NCI-H1417 treated with DMSO at 0.1 percent for 48 hours (cell line): ENCODE measurements at places on chromosomes 2 and 18.
A peak's percentile ranks its signal among the peaks of the same experiment; 100 is the strongest.

DNA sequence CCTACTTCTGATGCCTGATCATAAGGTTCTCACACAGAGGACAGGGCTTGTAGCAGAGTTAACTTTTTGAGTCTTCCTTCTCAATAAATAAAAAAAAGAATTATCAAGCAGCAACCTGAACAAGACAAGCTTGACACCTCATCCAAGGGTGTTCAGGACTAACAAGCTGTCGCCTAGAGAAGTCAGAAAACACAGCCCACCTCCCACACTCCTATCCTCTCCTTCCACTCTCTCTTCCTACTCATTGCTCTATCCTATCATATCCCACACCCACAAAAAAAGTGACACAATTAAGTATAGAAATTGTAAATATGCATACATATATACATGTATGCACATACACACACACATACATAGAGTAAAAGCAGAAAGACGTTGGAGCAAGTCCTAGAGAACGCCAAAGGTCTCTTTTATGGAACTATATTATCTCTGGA is 5.4 kb downstream of the NBAS start:
- no peak for DNase-seq

DNA sequence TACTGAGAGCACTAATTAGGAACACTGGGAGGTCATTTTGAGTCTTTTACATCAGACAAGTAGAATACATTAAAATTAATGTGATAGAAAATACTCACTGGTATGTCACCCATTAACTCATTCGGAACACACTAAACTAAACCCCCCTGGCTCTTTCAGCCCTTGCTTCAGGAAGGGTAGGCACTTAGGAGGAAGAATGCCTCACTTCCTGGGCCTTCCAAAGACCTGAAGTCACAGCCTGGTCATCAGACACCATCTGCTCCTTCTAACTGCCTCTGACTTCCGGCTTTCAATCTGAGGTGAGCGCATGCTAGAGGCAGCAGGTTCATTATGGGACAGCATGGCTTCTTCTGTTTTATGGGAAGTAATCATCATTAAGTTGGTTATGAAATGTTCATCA is 451.4 kb downstream of the PID1 start:
- DNase-seq: no peak

GRCh38 chr2:86223140-86223926 is 24.1 kb downstream of the MRPL35 start:
- no peak for DNase-seq

DNA sequence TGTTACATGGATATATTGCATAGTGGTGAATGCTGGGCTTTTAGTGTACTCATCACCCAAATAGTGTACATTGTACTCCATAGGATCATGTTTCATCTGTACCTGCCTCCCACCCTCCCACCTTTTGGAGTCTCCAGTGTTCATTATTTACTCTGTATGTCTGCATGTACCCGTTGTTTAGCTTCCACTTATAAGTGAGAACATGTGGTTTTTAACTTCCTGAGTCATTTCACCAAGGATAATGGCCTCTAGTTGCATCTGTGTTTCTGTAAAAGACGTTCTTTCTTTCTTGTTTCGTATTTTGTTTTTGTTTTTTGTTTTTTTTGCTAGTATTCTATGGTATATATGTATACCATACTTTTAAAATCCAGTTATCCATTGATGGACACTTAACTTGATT is 107.5 kb downstream of the MSTN start:
- no peak for DNase-seq

GRCh38 chr2:65057391-65058052 is 1.3 kb downstream of the CEP68 start:
- no peak for DNase-seq

DNA sequence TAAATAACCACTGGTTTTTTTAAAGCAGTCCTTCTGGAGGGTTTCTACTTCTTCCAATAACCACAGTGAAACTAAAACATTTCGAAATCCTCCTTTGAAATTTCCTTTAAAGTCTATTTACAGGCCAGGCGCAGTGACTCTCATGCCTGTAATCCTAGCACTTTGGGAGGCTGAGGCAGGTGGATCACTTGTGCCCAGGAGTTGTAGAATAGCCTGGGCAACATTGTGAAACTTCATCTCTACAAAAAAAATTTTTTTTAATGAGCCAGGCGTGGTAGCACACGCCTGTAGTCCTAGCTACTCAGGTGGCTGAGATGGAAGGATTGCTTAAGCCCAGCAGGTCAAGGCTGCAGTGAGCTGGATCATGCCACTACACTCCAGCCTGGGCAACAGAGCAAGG is 15.2 kb downstream of the KIDINS220 start:
- no peak for DNase-seq

GRCh38 chr18:53544917-53545316 is 679.6 kb downstream of the MBD2 start:
- no peak for DNase-seq

DNA sequence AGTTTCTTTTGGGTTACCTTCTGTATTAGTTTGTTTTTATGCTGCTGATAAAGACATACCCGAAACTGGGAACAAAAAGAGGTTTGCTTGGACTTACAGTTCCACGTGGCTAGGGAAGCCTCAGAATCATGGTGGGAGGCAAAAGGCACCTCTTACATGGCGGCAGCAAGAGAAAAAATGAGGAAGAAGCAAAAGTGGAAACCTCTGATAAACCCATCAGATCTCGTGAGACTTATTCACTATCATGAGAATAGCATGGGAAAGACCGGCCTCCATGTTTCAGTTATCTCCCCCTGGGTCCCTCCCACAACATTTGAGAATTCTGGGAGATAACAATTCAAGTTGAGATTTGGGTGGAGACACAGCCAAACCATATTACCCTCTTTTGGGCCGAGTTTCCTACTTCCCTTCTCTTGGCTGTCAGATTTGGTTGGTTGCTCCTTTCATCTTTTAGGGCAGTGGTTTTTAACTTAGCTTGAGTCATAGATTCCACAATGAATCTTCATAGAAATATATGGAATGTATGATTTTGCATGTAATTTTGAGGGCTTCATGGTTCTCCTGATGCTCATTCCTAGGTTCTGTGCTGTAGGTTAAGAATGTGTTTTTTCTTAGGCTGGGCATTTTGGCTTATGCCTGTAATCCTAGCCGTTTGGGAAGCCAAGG is 44.2 kb downstream of the CEP192 start:
- DNase-seq: no peak

- peak; percentile 9 for DNase-seq
Measured at GRCh38 chr2:241774419-241775222, 2.0 kb upstream of the GAL3ST2 start.

DNA sequence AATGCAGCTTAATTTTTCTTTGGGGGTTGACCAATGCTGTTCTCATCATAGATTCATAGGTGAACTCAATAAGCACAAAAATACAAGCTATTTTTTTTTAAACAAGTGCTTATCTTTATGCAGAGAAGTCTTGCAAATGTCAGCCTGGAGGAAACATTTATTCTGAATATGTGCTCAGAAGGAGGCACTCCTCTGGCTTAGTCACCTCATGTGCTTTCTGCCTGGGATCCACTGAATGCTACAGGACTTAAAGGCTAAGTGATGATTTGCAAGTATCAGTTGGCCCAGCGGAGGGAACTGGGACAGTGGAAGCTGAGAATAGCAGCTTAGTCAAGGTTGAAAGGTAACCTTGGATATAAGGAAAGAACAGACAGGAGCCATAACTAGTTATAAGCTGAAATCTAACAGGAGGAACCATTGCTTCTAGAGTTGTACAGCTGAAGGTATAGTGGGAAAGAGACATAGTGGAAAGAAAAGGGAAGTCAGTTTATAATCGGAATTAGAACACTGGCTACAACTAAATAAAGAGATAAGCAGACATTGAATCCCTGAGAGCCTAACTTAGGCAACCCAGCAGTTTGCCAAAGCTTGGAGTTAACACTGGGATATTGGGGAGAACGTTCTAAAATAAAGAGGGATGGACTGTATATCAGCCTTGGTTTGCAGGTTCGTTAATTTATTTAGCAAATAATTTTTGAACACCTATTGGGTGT is 488.7 kb downstream of the SUCLG1 start:
- DNase-seq: no peak

DNA sequence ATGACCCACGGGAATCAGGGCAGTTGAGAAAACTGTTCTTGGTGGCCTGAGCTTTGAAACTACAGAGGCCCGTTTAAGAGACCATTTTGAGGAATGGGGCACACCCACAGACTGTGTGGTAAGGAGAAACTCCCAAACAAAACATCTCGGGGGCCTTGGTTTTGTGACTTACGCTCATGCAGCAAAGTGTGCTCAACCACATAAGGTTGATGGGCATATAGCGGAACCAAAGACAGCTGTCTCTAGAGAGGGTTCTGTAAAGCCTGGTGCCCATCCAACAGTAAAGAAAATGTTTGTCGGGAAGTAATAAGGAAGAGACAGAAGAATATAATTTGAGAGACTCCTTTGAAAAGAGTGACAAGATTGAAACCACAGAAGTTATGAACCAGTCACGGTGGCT is 5.4 kb downstream of the MRO start:
- no peak for DNase-seq

GRCh38 chr2:205959521-205959920 is 126.5 kb downstream of the INO80D start:
- DNase-seq: no peak

- no peak for DNase-seq
Measured at GRCh38 chr18:77762642-77763041, 513.0 kb downstream of the GALR1 start.

- no peak for DNase-seq
Measured at GRCh38 chr18:49569724-49570123, 7.9 kb downstream of the LIPG start.

DNA sequence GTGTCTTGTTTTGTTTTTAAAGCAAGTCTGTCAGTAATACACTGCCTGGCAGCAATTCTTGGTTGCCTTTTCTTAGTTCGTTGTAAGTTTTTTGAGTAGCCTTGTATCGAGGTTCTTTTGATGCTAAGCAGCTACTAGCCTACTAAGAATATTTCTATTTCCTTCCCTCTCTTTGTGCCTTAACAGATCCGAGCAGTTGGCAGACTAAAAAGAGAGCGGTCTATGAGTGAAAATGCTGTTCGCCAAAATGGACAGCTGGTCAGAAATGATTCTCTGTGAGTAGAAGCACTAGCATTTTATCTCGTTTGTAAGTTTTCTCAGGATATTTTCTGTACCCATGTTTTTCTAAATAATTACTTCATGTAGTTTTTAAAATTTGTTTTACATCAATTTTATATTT is 15.1 kb downstream of the MFF start:
- DNase-seq: no peak

GRCh38 chr18:64966667-64967066 is 784.1 kb upstream of the CDH7 start:
- peak; percentile 50 for DNase-seq

DNA sequence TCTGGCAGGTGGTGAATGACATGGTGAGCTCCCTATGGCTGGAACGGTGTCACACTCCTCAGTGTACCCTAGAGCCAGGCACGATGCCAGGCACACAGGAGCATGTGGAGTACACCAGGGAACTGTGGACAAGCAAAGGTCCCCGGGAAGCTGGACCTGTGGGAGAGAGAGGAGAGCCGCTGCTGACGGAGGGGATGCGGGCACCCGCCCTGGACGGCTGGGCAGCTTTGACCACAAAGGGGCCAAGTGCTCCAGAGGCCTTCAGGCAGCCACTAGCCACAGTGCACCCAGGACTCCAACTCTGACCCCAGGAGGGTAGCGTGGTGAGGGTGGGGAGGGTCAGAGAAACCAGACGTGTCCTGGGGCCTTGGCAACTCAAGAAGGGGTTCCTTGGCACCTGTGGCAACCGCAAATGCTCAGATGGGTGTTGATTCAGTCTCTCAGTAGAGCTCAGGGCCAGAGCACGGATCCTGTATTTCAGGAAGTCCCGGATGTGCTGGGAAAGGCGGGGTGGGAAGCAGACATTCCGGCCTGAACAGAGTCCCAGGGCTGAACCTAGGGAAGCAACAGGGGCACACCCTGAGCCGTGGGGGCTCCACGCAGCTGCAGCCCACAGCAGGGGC is 2.3 kb upstream of the MAB21L4 start:
- DNase-seq: no peak
